ENCODE measurements at places on chromosomes 4 and X. TPM values are rescaled to one million over a fixed set of nuclear protein-coding genes. Genes with fewer than 3 reads are reported as not detected.

The SPARCL1 gene
- 0.56 TPM for total RNA-seq

The ATOH1 gene
- total RNA-seq, result not detected

The C4orf50 gene
- total RNA-seq, result under 0.01 TPM

The ADAM29 gene
- total RNA-seq, result not detected

The FHL1 gene
- total RNA-seq, result 48.3 TPM

The F11 gene
- not detected for total RNA-seq

The IL13RA1 gene
- total RNA-seq, result 37.4 TPM

The GNRHR gene
- not detected for total RNA-seq

The GPR173 gene
- total RNA-seq, result 2.0 TPM

The TEX28 gene
- total RNA-seq, result not detected

The CTAG1A gene
- total RNA-seq, result not detected

The P2RY4 gene
- not detected for total RNA-seq

The AMBN gene
- not detected for total RNA-seq

The CXorf49 gene
- total RNA-seq, result not detected

The IL21 gene
- not detected for total RNA-seq

The C4orf51 gene
- total RNA-seq, result not detected

The MAGEB18 gene
- not detected for total RNA-seq

The KLF8 gene
- 1.9 TPM for total RNA-seq

The UGT2B10 gene
- total RNA-seq, result not detected

The CHRDL1 gene
- 0.19 TPM for total RNA-seq

The FRG2 gene
- total RNA-seq, result not detected

The MAGEA4 gene
- not detected for total RNA-seq

The POF1B gene
- under 0.01 TPM for total RNA-seq

The CTAG1B gene
- total RNA-seq, result not detected

The F8A3 gene
- 2.8 TPM for total RNA-seq

The HPSE gene
- 0.58 TPM for total RNA-seq

The TLR7 gene
- total RNA-seq, result not detected

The NXF3 gene
- total RNA-seq, result under 0.01 TPM

The HSFX3 gene
- not detected for total RNA-seq

The RTL3 gene
- 0.19 TPM for total RNA-seq

The IL15 gene
- total RNA-seq, result 3.3 TPM

The USP17L30 gene
- total RNA-seq, result not detected

The FGFBP2 gene
- not detected for total RNA-seq

The SERPINA7 gene
- not detected for total RNA-seq

The SPANXA1 gene
- total RNA-seq, result not detected

The SPANXC gene
- total RNA-seq, result not detected

The TMEM144 gene
- 9.9 TPM for total RNA-seq

The CFAP299 gene
- 6.5 TPM for total RNA-seq

The AMER1 gene
- total RNA-seq, result 1.2 TPM

The CSAG2 gene
- total RNA-seq, result not detected

The SASH3 gene
- not detected for total RNA-seq

The GAGE12J gene
- total RNA-seq, result not detected
